ENCODE measurements at places on chromosomes 2 and 18.
A peak's percentile ranks its signal among the peaks of the same experiment; 100 is the strongest.

DNA sequence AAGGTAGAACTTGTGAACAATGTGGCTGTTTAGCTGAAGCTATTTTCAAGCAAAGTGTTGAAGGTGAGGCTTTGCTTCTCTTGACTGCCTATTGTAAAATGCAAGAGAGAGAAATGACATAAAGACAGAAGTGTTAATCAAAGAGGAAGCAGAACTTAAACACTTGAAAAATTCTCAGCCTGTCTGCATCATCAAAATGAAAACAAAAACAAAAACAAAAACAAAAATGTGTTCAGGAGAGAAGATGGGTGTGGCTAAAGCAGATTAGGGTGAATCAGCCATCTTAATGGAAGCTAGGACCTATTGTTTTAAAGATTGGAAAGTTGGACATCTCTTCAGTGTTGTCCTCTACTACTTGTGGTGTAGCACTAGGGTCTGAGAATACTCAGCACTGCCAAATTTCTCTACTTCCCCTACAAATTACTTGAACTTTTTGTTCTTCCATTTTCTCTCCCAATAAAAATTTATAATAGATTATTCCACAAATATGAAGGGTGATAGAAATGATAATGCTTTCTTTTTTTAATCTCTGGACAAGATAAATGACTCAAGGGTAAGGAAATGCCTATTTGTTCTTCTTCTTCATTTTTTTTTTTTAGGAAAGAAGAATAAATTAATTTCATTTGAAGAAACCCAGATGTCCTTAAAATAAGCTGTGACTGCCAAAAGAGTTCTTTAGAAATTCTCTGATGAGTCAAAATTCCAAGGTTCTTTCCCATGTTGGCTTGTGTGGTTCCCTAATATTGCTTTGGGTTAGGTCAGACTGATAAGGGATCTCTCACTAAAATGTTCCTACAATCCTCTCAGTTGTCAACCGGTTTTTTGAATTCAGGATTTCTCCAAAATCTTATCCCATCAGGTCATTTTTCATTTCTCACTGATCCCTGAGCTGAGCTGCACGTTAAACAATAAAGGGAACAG, 571.2 kb upstream of the ZEB2 start:
- no peak for DNase-seq

- no peak for DNase-seq
These were observed 97.5 kb upstream of the SPATS2L start for GRCh38 chr2:200209030-200209429.

DNA sequence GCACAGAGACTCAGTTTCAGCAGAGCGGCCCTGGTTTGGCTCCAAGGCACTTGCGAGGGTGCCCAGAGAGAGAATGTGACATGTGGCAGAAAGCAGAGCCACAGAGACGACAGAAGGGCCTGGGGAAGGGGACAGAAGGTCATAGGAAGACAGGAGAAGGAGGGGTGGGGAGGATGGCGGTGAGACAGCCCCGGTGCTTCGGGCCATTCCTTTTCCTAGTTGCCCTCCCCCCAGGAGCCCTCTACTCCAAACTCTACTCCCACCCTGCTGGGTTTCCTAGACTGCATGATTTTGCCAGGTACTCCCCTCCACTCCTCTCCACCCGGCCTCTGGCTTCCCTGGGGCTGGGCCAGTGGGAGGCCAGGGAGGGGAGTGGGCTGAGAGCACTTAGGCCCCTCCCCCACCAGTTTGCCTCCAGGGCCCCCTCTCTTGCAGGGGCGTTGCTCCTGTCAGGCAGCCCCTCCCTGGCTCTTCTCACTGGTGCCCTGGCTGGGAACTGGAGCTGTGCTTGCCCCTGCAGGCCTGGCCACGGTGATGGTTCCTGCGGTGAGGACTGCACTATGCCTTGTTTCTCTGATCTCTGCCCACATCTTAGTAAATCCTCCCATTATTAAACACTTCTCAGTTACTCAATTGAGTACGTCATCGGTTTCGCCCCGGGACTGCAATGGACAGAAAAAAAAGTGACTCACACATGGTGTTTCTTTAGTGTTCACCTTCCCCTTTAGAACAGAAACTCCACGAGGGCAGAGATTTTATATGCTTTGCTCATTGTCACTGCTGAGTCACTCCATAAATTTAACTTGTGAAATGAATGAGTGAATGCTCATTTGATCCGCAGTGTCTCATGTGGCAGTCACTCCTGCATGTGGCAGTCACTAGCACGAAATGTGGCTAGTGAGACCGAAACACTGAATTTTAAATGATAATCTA, 58.7 kb upstream of the SP3 start:
- DNase-seq, result peak; percentile 62

DNA sequence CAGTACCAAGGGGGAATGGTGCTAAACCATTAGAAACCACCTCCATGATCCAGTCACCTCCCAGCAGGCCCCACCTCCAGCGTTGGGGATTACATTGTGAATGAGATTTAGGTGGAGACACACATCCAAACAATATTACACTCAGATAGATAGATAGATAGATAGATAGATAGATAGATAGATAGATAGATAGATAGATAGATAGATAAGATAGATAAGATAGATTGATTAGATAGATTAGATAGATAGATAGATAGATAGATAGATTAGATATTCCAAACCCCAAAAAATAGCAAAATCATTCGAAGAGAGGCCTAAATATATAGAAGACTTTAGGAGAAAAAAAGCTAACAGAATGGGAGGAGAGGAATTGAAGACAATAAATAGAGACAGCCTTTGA, 42.8 kb upstream of the UBXN4 start:
- no peak for DNase-seq

DNA sequence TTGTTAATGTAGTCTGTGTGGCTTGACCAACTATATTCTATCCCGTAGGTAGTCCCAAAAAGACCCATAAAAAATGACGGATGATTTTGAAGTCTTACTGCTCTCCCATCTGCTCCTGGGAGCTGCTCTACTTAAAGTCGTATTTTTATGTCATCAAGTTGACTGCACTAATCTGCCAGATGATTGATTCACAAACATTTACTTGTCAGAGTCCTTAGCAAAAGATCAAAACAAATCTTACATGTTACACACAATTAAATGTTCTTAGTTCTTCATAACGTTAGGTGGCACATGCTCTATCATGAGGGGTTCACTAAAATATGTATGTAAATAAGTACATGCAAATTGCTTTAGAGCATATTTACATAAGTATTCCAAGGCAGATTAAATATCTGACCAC, 498.3 kb upstream of the LRRTM4 start:
- DNase-seq, result no peak

DNA sequence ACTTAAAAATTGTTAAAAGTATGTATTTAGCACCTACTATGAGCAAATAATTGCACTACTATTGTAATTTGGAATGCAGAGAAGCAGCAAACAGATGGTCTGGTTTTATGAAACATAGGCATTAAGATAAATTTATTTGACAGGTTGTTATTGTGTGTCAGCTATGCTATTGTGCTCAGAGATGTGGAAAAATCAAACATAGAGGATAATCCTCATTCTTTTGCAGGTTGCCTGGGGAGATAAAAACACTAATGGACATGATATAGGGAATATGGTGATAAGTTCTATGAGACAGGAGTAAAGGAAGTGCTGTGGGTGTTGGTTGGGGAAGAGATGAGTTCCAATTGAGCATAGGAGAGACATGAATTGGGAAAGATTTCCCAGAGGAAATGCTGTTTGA, 71.3 kb downstream of the PPP1R1C start:
- peak; percentile 4 for DNase-seq

DNA sequence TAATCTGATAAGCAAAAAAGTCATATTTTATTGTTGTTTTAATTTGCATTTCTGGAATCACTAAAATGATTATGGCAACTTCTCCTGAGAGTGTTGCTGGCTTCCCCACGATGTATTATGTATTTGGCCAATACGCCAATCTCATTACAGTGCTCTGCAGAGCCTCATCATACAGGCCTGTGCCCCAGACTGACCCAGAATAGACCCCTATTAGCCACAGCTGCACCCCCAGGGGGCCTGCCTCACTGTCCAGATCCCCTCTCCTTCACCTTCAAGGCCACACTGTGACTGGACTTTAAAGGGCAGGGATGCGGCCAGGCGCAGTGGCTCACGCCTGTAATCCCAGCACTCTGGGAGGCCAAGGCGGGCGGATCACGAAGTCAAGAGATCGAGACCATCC, 17.4 kb upstream of the COX7A2L start:
- DNase-seq, result no peak

Measured in NCI-H2171 (cell line).